ENCODE measurements at places on chromosomes 1 and 21.

DNA sequence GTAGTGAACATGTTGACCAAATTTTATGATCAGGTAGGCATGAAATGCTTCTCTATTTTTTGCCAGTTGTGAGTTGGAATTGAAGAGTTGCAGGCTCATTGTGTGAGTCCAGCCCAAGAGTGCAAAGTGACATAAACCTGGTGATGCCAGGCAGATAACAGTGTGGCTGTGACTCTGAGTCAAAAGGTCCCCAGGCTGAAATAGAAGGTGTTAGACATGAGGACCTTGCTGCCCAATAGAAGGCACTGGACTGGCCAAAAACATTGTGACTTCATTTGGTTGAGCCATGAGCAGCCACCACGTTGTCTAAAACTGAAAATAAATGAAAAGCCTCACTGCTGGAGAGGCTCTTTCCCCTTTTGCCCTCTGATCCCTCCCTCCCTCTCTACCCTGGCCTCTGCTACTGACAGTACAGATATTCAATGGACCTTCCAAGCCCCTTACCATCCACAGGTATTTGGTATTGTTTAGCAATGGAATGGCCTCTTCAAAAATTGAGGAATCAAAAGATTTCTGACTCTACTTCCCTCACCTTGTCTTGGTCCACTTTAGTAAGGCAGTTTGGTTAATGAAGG is 67.8 kb upstream of the ABCD3 start:
- DNase-seq, result no peak

DNA sequence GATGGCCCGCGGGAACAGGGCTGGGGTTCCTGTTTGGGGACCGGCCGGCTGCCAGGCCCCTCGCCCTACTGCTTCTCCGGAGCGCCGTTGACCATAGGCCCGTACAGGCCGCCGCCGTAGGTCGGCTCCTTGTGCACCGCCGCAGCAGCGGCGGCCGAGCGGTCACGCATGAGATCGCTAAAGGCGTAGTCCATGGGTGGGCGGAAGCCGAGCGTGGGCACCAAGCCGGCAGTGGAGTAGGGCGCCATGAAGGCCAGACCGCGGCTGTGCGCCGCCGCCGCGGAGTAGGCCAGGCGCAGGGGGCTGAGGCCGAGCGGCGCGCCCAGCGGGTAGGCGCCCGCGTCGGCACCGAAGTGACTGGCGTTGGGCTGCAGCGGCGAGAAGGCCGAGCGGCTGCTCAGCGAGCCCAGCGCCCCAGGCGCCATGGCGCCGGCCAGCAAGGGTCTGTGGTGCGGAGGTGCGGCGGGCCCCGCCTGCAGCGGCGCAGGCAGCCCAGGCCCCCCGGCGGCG is 4.6 kb downstream of the DMRTA2 start:
- DNase-seq, result no peak

DNA sequence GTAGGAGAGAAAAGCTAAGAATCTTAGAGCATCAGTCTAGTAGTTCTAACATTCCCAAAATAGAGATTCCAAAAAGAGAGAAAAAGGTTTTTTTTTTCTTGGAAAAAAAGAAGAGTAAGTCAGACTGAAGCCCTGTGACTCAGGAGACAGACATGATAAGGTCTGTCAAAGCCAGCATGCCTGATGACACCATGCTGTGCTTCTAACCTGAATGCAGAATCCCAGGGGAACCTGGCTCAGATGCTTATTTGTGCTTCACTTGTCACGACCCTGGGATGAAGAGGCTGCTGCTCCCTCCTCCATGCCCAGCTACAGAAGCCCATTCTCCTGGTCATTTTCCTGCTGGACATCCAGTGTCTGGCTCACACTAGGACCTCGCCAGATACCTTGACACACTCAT is 44.3 kb downstream of the ERICH3 start:
- no peak for DNase-seq

GRCh38 chr21:44871576-44872269 is 1.8 kb downstream of the PTTG1IP start:
- no peak for DNase-seq

GRCh38 chr1:223150443-223150842 is 7.4 kb upstream of the TLR5 start:
- DNase-seq, result no peak

DNA sequence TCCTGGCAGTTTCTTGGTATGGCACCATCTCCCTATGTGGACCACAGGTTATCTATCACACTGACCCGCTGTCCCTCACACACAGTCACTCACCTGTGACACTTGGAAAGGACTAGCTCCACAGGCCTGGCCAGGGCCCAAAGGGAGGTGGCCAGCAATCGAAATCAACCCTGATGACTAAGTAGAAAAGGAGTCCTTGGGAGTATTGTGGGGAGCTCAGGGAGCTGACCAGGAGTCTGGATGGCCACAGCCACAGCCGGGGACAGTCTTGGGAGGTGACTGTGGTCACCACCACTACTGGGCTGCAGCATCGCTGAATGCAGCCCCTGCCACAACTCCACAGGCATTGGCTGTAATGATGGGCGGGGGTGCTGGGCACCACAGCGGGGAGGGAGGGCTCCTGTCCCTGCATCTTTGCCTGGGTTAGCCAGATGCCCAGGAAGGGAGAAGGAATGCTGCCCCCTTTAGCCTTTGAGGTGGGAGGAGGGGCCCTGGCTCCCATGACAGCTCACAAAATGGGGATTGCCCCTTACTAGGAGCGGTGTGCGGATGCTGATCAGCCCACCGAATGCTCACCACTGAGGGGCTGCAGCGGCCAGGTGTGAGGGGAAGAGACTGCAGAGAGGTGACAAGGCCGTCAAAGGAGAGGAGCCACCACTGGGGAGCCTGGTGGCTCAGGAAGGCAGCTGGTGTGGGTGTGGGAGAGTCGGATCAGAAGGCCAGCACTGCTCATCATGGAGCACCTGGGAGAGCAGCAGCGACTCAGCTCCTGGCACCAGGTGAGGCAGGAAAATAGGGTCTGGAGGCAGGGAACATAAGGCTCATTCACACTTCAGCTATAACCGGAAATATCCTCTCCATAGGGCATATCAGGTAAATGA is 61.3 kb downstream of the H3-3A start:
- no peak for DNase-seq

- DNase-seq, result no peak
Observed at GRCh38 chr1:23505851-23506250, 21.9 kb upstream of the ASAP3 start.

DNA sequence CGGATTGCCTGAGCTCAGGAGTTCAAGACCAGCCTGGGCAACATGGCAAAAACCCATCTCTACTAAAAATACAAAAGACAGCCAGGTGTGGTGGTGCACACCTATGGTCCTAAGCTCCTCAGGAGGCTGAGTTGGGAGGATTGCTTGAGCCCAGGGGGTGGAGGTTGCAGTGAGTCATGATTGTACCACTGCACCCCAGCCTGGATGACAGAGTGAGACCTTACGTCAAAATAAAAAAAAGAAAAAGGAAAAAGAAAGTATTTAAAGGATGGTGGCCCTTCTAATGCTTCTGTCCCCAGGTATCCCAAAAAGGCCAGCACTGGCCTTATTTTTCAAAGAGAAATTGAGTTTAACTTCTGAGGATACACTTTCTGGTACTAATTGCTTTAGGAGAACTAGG is 1.7 kb downstream of the IKBKE start:
- DNase-seq, result no peak

DNA sequence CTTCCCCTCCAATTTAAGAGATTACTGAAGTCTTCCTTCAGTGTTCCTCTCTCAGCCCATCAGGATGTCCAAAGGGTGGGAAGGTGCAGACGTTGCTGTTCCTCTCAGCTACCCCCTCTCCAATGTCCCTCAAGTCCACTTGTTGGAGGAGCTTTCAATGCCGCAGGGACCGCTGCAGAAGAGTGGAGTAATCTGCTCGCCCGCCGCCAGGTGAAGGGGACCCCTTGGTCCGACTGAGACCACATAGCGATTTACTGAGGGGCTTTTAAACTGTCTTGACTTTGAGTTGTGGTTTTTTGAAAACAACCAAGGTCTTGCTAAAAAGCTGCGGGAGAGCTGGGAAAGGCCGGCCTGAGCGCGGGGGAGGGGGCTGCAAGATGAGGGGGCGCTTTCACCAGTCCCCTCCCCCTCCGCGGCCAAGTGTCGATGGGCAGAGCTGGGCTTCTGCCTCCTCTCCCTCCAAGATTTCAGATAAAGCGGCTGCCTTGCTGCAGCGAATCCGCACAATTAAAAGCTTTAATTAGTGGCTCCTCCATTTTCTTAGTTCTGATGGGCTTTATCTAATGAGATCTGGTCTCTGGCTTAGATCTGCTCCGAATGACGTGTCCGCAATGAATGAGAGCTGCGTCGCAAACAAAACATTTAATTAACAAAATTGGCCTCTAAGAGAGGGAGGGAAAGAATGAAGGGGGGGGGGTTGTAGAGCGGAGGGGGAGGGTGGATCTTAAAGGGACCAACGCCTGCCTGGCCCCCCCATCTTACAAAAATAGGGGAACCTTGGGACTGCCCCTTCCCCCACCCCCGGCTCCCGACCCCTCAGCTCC is 5.9 kb downstream of the LMO4 start:
- no peak for DNase-seq

DNA sequence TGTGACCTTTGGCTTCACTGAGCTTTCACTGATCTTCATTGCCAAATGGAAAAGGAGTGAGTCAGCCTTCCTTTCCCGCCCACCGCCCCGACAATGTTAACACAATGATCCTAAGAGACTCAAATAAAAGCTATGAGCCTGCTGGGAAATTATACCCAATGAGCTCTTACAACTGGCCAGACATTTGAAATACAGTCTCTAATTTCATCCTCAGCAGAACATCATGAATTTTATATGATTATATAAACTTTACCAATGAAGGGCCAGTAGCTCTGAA is 252.5 kb downstream of the SIPA1L2 start:
- no peak for DNase-seq

DNA sequence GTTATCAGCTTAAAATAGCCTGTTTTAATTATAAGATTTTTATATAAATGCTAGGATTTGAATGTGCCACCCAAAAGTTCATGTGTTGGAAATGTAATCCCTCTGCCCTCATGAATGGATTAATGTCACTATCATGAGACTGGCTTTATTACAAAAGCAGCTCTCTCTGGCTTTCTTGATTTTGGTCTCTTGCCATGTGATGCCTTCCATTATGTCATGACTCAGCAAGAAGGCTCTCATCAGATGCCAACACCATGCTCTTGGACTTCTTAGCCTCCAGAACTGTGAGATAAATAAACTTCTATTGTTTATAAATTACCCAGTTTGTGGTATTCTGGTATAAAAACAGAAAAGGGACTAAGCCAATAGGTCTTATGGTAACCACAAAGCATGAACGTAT is 6.9 kb upstream of the PRSS38 start:
- no peak for DNase-seq

DNA sequence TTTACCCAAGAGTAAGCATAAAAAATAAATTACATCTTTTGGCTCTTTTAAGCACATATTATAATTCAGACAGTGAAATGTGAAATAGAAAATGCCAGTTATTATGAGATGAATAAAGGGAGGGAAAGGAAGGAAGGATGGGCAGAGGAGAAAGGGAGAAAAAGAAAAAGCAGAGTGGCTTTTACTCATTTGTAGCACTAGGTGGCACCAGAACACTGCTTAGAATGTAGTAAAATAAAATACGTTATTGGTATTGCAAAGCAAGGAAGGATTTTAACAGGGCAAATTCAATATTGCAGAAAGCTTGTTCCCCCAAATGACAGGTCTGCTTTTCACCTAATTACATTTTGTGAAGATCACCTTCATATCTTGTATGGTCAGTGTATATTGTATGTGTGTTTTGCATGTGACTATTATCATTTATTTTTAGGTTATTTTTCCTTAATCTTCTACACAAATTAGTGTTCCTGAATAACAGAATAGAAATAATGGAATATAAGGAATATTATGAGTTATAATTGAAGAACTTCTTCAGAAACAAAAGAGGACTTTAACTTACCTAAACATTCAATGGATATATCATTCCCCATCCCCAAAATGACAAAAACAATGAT is 9.1 kb upstream of the PCNX2 start:
- DNase-seq, result no peak

GRCh38 chr1:6275826-6276782 is 15.2 kb upstream of the GPR153 start:
- DNase-seq, result no peak

- DNase-seq, result no peak
Observed at GRCh38 chr1:243587823-243588560, 262.1 kb downstream of the AKT3 start.

DNA sequence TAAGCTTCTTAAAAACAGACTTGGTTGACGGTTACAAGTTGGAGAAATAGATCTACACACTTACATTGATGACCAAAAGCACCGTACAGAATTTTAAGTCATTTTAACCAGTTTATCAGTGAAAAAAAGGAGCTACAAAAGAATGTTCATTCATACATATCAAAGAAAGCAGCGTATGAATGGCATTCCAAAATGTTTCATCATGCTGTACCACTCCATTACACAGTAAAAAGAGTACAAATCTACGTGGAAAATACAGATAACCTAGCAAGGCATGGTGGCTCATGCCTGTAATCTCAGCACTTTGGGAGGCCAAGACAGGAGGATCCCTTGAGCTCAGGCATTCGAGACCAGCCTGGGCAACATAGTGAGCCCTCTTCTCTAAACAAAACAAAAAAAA is 40.3 kb downstream of the ZZZ3 start:
- DNase-seq, result no peak

GRCh38 chr1:80767711-80768110 is 1033.0 kb upstream of the ADGRL2 start:
- no peak for DNase-seq

DNA sequence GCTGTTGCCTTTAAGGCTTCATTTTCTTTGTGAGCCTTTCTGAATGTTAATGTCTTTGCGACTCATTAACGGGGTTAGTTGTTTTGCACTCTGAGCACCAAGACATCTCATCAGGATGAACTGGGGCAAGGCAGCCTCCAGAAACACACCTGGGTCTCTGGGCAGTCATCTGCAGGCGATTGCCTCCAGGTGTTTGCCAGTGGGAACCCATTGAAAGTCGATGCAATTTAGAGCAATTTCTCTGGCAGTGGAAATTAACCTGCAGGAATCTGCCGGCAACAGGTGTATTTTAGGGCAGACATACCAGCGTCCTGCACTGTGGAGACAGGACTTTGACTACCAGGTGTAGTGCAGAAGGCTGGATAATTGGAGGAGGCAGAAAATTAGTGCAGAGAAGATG is 661.0 kb upstream of the PTBP2 start:
- DNase-seq, result no peak
